Epithelial cell of proximal tubule (primary cell): ENCODE measurements at places on chromosomes 16 and 17.

DNA sequence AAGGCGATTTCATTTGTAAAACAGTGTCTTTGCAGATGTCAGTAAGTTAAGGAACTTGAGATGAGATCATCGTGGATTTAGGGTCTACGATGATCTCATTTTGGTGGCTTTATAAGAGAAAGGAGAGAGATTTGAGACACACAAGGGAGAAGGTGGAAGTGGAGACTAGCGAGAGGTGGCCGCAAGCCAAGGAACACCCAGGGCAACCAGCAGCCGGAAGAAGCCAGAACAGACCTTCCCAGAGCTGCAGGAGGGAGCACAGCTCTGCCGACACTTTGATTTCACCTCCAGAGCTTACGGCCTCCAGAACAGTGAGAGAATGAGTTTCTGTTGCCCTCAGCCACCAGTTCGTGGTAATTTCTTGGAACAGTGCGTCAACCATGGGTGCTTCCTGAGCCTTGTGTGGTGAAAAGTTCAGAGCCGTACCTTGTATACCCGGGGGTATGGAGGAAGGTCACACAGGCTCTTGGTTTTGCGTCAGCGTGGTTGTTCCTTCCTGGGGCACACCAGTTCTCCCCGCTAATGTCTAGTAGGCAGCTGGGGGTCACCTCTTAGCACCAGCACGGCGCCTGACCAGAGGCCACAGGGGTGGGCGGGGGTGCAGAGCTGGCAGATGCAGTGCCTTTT is 12.9 kb upstream of the SEC14L1 start:
- no peak for DNase-seq

- DNase-seq, result no peak
These were observed 56.9 kb upstream of the MRTFB start for GRCh38 chr16:14014284-14014625.

GRCh38 chr16:63568164-63568563 is 1531.9 kb upstream of the CDH8 start:
- DNase-seq, result no peak

- DNase-seq, result no peak
These were observed 36.1 kb downstream of the CYB5D2 start for GRCh38 chr17:4179071-4179470.

GRCh38 chr17:81302861-81303333 is 7.8 kb upstream of the SLC38A10 start:
- no peak for DNase-seq

DNA sequence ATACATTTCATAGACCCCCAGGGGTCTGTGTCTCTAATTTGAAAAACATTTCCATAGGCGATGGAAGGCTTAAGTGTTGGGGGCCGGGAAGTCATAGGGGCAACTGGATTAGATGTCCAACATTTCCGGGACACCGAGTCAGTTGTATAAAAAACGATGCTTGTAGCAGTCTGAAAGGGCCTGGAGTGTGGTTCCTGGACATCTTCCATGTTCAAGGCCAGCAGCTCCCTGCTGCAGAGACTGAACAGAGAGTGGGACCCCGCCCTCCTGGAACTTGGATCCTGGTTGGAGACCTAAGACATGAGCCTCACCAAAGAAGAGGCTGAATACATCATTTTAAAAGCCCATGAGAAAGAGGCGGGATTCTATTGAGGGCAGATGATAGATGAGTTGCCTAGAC is 82.0 kb upstream of the ZNF423 start:
- no peak for DNase-seq
